ENCODE measurements at places on chromosomes 2 and 18.
A peak's percentile ranks its signal among the peaks of the same experiment; 100 is the strongest.

DNA sequence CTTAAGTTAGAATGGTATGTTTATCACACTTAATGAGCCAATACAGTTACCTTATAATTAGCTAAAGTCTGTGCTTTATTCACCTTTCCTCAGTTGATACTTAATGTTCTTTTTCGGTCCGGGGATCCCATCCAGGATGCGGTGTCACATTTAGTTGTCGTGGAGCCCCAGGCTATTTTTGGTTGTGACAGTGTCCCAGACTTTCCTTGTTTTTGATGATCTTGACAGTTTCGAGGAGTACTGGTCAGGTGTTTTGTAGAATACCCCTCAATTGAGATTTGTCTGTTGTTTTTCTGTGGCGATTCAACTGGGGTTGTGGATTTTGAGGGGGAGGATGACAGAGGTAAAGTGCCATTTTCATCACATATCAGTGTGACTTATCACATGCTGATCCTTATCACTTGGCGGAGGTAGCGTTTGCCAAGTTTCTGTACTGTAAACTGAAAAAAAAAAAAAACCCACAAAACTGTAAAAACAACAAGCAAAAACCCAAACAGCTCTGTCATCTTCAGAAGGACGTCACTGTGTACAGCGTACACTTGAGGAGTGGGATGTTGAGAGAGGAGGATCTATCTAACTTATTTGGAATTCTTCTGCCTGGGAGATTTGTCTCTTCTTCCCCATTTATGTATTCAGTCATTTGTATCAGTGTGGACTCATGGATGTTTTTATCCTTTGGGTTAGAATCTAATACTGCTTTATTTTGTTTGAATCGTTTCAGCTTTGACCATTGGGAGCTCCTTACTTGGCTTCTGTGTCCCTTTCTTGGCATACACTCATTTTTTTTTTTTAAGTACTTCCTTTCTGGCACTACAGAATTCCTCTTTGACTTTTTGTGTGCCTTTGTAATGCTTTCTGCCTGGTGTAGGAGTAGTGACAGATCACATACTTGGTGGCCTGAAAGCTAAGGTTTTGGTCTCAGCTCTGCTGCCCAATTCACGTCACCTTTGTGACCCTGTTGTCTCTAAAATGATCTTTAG, 68.1 kb downstream of the FMNL2 start:
- H3K27me3 ChIP-seq: peaks cover 16% of the 10 kb centered on the region
- no peaks in the 10 kb centered on the region for H3K36me3 ChIP-seq
- DNase-seq: peak; percentile 22

DNA sequence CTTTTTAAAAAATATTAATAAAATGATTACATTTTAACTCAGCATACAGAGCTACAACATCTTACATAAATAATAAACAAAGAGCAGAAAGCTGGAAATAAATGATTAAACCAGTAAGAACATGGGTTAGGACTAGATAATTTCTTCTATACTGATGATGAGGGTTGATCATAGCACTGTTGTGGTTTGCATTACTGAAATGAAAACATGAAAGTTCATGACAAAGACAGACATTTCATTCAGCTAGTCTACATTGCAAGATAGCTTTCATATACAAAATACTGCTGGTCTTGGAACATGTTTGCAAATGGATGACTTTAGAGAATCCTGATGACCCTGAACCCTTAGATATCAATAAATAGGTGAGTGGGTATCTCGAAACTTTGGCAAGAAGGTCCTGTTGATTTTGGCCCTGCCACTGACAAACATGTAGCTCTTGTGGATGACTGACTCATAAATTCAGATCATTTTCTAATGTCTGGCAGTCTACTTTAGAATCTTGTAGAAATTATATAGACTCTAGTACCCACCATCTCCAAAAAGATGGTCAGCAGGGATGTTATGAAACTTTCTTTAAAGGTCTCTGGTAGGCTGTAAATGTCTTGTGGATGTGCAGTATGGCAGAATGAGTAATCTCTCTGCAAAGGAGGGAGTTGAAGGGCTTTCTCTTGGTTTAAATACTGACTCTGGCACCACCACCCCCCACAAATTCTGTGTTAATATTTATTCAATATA, 15.5 kb upstream of the CDC42EP3 start:
- peaks cover 34% of the 10 kb centered on the region for H3K36me3 ChIP-seq
- peaks cover 33% of the 10 kb centered on the region for H3K4me1 ChIP-seq
- H3K27me3 ChIP-seq: no peaks in the 10 kb centered on the region
- no peak overlapping the region for H3K27ac ChIP-seq
- H3K4me3 ChIP-seq: no peak overlapping the region
- no peak for DNase-seq

- no peaks in the 10 kb centered on the region for H3K4me1 ChIP-seq
- no peak overlapping the region for H3K27ac ChIP-seq
- no peaks in the 10 kb centered on the region for H3K36me3 ChIP-seq
- DNase-seq: no peak
Observed at GRCh38 chr18:56030060-56030459, 442.1 kb upstream of the TCF4 start.

DNA sequence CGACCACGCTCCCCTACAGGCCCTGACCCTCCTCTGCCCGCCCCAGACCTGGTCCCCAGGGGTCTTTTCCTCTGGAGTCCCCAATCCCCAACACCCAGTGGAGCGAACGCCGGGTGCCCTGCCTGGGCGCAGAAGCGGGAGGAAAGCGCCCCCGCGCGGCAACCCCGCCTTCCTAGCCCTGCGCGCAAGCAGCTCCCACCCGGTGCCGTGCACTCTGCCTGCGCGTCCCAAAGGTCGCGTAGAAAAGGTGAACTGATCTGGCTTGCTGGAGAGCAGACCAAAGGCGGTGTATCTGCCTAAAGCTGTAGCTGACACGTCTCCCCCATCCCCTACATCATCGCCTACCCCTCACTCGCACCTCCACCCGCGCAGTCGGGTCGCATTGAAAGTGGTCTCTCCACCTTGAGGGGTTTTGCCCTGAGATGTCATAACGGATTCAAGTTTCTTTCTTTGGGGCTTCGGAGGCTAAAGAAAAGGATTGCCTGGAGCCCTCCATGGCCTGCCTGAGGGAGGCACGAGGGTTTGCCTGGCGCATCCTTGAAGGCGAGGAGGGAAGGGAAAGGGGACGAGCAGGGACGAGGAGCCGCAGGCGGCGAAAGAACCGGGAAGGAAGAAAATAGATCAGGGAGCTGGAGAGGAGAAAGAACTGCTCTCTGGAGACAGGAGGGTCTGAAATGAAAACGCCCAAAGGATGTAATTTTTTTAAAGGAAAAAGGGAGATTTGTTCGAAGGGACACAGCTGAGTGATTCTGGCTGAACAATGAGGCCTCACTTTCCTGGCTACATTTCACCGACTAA, 5.8 kb downstream of the GAD1 start:
- H3K4me3 ChIP-seq: peak overlapping the region; percentile 46
- peaks cover 86% of the 10 kb centered on the region for H3K27me3 ChIP-seq
- peak overlapping the region; percentile 22 for H3K27ac ChIP-seq
- H3K4me1 ChIP-seq: peaks cover 40% of the 10 kb centered on the region

- H3K4me3 ChIP-seq: no peak overlapping the region
- DNase-seq: no peak
- H3K27ac ChIP-seq: no peak overlapping the region
- H3K27me3 ChIP-seq: no peaks in the 10 kb centered on the region
Observed at GRCh38 chr18:41569867-41570266, 385.2 kb upstream of the PIK3C3 start.

GRCh38 chr18:59468821-59469220, 109.8 kb upstream of the LMAN1 start:
- no peak overlapping the region for H3K4me3 ChIP-seq
- no peak for DNase-seq
- peaks cover 2% of the 10 kb centered on the region for H3K27me3 ChIP-seq
- H3K27ac ChIP-seq: no peak overlapping the region
- H3K36me3 ChIP-seq: no peaks in the 10 kb centered on the region

DNA sequence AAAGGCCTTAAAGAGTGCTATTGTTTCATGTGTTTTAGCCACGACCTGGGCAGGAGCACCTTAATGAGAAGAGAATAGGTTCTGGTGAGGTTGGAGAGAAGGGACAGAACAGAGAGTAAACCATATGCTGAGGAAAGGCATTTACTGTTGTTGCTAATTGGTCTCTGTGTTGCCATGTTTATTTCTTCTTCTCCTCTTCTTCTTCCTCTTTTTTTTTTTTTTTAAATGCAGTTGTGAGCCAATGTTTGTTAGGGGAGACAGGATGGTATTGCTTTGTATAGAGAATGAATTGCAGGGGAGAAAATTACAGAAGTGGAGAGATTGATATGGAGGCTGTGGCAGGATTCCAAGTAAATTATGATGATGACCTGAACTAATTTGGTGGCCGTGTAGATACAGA, 2.6 kb downstream of the SCN9A start:
- no peak for DNase-seq
- H3K4me3 ChIP-seq: no peak overlapping the region
- H3K27me3 ChIP-seq: peaks cover 38% of the 10 kb centered on the region
- no peaks in the 10 kb centered on the region for H3K36me3 ChIP-seq
- no peak overlapping the region for H3K27ac ChIP-seq

- no peaks in the 10 kb centered on the region for H3K27me3 ChIP-seq
- DNase-seq: no peak
- no peak overlapping the region for H3K27ac ChIP-seq
- no peaks in the 10 kb centered on the region for H3K4me1 ChIP-seq
Observed at GRCh38 chr2:85257359-85257969, 70.3 kb downstream of the TGOLN2 start.

DNA sequence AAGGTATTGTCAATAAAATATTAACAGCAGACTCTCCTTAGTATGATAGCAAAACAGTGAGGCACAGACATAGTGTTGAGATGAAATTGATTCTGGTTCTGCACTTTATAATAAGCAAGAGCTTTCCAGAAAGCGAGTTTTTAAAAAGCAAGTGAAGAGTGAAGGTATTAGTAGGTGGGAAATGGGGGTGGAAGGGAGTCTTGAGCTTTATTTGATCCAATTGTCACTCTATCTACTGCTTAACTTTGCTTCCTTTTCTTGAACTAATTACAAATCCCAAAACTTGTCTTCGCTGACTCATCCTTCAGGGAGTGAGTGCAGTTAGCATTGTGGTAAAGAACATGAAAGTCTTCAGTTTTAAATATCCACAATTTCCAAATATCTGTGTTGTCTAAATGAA, 120.6 kb upstream of the BOD1L2 start:
- peaks cover 11% of the 10 kb centered on the region for H3K36me3 ChIP-seq
- H3K27me3 ChIP-seq: no peaks in the 10 kb centered on the region
- H3K27ac ChIP-seq: no peak overlapping the region
- H3K4me3 ChIP-seq: no peak overlapping the region
- no peaks in the 10 kb centered on the region for H3K4me1 ChIP-seq

DNA sequence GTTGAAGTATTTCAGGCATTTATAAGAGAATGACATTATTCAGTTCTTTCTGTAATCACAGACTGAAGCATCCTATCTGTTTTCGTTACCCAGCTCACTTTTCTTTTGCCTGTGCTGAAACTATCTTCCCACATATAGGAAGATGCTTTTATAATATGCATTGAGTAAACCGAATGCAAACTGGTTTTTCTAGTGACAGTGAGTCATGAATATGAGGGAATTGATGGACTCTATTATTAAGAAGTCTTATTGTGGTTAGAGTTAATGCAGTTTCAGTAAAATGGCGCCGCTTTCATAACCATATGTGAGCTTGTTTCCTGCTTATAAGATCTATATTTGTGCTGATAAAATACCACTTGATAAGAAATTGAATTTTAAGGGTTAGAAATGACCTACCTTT, 59.2 kb downstream of the ACVR2A start:
- no peak overlapping the region for H3K27ac ChIP-seq
- no peaks in the 10 kb centered on the region for H3K27me3 ChIP-seq
- H3K36me3 ChIP-seq: peaks cover 12% of the 10 kb centered on the region
- no peak overlapping the region for H3K4me3 ChIP-seq

DNA sequence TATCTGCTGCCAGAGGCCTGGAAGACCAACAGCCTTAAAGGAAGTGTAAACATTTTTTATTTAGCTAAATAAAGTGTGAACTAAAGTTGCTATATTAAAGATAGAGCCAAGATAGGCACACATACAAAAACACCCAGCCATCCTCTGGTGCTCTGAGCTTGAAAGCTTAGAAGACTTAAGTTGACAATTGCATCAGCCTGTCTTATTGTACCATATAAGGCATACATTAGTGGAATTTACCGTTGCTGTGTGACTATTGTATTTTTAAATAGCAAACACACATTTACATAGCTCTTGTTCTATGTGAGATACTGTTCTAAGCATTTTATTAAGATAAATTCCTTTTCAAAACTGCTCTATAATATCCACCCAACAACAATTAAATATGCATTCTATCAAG, 736.6 kb upstream of the ZEB2 start:
- no peak overlapping the region for H3K27ac ChIP-seq
- peaks cover 58% of the 10 kb centered on the region for H3K27me3 ChIP-seq
- H3K36me3 ChIP-seq: no peaks in the 10 kb centered on the region
- no peak overlapping the region for H3K4me3 ChIP-seq
- DNase-seq: no peak

GRCh38 chr2:170953941-170954340, 24.9 kb downstream of the GORASP2 start:
- DNase-seq: no peak
- H3K27ac ChIP-seq: no peak overlapping the region
- no peaks in the 10 kb centered on the region for H3K27me3 ChIP-seq
